ENCODE measurements at places on chromosomes 16 and 17.

DNA sequence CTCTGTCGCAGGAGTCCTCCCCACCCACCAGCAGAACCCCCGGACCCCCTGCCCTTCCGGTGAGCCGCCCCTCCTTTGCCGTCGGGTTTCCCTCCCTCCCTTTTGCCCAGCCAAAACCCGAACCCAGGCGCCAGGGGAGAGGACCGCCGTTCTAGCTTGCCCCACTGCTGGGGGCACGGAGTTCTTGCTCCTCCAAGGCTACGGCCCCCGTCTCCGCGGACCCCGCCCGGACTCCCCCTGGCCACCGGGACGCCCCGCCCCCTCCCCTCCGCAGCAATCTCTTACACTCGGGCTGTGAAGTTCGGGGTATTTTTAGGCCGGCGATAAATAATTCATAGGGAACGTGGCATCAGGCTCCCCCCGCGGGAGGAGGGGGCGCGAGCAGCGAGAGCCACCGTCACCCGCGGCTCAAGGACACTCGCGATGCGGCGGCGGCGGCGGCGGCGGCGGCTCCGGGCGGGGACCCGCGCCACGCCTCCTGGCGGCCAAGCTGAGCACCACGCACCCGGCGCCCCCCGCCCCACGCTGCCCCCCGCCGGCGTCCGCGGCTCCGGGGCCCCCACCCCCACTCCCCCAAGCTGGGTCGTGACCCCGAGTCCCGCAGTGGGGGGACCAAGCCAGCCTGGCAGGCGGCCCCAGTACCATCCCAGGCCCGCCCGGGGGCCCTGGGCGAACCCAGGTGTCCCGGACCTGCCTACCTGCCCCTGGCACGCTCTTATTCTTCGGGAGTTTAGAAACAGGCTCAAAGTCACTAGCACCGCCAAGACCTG is at the start of gene GRIN2C:
GRIN2C (minus strand) TSS at position 427 of the 770 bp plus-strand sequence. CDS start 4,793 bp downstream, outside the sequence.
- peak; percentile 22 for DNase-seq

DNA sequence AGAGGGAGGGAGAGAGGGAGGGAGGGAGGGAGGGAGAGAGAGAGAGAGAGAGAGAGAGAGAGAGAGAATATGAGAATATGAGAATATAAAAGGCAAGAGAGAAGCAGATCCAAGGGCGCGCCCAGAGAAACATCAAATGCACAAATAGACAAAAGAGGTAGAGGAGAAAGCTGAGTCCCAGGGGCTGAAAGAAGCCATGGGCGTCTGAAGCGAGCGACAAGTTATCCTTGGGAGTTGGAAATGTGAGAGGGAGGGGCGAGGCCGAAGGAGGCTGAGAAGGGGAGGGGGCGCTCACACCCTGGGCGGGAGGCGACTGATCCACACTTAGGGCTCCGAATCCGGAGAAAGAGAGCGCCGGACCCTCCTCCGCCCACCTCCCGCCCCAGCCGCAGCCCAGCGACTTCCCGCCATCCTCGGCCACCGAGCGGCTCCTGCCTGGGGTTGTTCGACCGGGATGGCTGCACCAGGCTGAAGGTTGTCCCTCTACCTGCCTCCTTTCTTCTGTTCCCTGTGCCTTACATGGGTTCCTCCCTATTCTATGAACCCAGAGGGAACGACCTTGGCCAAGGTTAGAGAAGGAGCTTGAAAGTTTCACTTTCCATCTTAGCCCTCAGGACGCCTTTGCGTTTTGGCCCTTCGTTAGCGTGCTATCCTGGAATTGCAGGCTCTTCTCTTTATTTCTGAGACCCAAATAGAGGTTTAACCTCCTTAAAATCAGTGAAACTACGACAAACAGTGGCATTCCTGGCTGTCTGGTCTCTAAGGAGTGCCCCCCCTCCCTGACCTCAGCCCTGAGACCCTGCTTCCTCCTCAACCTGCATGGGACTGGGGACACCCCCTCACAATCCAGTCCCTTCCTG is 21.2 kb upstream of the HOXB9 start:
- DNase-seq = peak; percentile 19

DNA sequence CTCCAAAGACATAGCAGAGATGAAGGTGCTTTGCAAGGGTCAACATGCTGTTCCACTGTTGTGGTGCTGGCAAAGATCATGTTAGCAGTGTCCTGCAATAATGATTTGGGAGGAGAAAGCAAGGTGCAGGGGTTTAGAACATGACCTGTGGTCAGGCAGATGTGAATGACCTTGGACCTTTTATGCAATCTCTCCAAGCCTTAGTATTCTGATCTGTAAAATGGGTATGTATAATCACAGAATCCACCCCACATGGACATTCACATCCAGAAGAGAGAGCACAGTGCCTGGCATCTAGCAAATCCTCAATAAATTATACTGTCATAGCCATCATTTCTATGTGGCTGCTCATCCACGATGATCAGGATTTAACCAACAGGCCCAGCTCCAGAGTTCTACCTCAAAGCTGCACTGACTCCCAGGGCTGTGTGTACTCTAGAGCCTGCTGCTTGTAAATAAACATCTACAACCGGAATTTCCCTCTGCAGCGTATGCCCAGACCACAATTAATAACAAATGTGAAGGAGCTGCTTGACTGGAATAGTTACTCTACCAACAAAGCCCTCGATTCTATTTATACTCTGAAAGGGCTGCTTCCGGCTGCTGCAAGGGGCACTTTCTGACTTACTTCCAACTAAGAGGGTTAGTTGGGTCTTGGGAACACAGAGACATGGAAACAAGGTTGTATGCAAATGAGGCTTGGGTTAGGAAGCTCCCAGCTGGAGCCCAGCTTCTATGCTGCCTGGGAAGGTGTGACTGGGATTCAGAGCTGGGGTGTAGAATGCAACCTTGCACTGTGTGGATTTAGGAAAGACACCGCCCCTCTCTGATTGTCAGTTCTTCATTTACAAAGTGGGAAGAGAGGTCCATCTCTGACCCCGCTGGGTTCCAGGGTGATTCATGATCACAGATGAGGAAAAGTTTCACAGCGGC is 265.2 kb downstream of the XYLT1 start:
- DNase-seq = no peak

GRCh38 chr16:89118361-89119165 is 24.9 kb downstream of the ACSF3 start:
- no peak for DNase-seq

GRCh38 chr17:77205396-77206125 is 64.8 kb downstream of the SEC14L1 start:
- no peak for DNase-seq

DNA sequence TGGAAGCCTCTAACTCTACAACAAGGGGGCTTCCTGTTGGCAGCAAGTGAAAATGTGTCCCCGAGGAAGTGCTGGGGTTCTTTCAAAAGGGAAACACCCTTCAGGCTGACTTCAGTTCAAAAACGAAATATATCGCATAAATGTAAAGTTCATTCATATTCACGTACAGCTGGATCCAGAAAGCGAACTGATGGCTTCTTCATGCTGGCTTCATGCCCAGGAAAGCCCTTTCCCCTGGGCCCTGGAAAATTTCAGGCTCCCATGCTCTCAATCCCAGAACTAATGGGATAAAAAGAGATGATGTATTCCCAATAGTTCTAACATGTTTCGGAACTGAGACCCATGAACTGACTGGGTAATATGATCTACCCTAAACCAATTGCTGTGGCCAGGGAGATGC is 104.7 kb upstream of the CDH13 start:
- no peak for DNase-seq

DNA sequence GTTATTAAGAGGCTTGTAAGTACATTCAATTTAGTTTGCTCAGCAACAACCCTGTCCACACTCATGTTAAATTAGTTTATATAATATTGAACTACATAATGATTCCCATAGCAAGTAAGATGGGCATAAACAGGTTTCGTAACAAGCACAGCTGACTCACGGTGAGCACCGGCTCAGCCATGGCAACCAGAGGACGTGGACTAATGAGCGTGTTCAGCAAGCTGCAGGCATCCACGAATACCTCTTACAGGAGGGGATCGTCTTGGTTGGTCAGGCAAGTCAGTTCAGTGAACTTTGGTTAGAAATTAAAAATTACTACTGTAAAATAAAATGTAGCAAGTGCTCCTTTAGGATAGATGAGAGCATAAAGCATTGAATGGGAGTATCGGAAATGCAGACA is 58.4 kb downstream of the ELAC2 start:
- DNase-seq = no peak

- DNase-seq = peak; percentile 3
These were observed 16.3 kb downstream of the HS3ST4 start for GRCh38 chr16:25707982-25708583.

DNA sequence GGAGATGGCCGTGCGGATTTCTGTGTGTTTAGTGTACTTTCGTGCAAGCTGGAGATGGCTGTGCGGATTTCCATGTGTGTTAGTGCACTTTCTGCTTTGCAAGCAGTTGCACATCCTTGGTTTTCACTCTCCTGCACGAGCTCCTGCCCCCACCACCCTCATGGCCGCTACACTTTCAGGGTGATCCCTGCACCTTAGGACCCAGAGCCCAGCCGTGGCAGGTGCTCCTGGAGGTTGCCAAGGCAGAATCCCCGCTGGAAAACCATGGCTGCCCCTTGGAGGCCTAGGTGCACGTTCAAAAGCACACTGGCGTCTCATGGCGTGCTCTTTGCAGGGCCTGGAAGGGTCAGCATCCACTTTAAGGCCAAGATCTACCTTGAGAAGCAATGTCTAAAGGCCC is 311.0 kb upstream of the TNRC6C start:
- DNase-seq = no peak

DNA sequence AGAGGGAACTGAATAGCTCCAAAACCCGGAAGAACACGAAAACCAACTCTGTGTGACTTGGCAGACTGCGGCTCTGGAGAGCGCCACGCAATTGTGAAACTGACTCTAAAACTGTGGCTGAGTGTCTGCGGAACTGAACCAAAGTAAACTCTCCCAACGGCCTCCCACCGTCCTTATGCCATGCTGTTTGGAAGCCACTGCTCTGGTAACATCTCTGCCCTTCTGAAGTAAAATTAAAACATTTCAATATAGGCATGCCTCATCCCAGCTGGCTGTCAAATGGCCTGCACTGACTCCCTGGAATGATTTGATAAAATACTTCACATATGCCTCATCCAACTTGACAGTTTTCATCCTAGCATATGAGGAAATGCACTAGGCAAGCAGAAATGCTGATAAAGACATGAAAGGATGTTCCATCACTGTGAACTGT is 70.2 kb downstream of the PARN start:
- DNase-seq = no peak

GRCh38 chr16:69131839-69132423 is 457 bp downstream of the CHTF8 start:
- peak; percentile 77 for DNase-seq

GRCh38 chr17:80374039-80374731 is 40.8 kb upstream of the ENDOV start:
- DNase-seq = no peak

DNA sequence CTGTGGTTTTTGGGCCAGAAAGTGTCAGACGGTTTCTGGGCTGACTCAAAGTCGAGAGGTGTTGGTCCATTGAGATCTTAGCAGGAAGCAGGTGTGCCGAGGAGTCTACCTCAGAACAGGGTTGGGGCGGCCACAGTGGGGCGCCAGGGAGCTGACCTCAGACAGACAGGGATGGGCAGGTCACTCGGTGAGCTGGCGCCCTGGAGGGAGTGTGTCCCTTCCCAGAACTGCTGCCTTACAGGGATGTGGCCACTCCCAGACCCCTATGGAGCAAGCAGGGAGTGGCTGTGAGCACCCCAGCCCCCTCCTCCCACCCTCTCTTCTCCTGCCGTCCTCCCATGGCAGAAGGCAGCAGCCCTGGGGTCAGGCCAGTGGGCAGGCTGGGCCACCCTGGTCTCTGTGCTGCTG is 14.0 kb upstream of the DPEP1 start:
- peak; percentile 27 for DNase-seq

GRCh38 chr17:77440560-77440981 is 299.8 kb downstream of the SEC14L1 start:
- no peak for DNase-seq

DNA sequence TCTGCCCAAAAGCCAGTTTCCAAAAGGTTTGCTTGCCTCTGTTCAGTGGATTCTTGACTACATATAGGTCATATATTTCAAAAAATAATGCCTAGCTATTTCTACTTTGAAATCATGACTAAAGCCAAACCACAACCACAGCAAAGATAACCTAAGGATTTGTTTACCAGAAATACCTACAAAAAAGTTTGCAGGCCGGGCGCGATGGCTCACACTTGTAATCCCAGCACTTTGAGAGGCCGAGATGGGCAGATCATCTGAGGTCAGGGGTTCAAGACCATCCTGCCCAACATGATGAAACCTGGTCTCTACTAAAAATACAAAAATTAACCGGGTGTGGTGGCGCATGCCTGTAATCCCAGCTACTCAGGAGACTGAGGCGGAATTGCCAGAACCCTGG is 15.2 kb downstream of the CARHSP1 start:
- DNase-seq = no peak

GRCh38 chr16:46844771-46845170 is 13.8 kb upstream of the C16orf87 start:
- DNase-seq = no peak

- no peak for DNase-seq
These were observed 24.4 kb downstream of the SRL start for GRCh38 chr16:4217204-4218131.

GRCh38 chr16:67177743-67178699 is 5.7 kb downstream of the MATCAP1 start:
- DNase-seq = peak; percentile 80

DNA sequence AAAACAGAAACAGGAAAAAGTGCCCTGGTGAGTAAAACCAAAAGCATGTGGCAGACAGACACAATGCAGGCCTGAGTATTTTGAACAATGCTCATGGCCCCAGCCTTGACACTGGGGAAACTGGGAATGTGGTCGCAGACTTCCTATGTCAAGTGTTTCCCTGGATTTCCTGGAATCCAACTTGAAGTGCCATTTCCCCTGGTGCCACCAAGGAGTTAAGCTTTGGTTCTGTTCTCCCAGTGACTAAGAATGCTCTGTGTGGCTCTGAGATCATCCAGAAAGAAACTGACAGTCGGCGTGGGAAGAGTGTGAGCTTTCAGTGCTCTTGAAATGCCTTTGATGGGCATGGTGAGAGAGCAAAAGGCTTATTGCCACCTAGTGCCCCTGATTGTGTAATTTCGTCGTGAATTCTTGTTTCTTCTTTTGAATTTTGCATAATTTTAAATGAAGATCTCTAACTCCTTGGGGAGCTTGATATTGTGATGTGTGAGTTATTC is 96.0 kb downstream of the YPEL2 start:
- no peak for DNase-seq

DNA sequence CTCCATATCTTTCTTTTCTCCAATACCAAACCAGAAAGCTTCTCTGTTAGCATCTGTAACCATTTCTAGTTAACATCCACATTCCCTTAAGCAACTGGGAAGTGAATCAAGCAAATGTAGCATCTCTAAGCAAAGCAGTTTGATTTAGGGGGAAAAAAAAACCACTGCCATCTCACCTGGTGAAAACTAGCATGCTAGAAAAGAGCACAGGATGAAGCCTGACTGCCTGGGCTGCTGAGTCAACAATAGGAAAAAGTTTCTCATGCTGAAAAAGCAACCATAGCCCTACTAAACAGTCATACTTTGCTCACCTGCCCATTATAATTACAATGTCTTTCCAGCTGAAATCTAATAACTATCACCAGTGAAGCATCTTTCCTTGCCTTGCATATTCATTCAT is 139.3 kb downstream of the ANKFN1 start:
- DNase-seq = no peak

- no peak for DNase-seq
These were observed 116.1 kb upstream of the C16orf82 start for GRCh38 chr16:26950636-26951035.

Measured in CD4-positive, alpha-beta T cell treated with Interferon alpha-2 for 1 hour (primary cell).